ENCODE measurements at places on chromosomes 6 and 20. TPM values are rescaled to one million over a fixed set of nuclear protein-coding genes. Genes with fewer than 3 reads are reported as not detected.

DNA sequence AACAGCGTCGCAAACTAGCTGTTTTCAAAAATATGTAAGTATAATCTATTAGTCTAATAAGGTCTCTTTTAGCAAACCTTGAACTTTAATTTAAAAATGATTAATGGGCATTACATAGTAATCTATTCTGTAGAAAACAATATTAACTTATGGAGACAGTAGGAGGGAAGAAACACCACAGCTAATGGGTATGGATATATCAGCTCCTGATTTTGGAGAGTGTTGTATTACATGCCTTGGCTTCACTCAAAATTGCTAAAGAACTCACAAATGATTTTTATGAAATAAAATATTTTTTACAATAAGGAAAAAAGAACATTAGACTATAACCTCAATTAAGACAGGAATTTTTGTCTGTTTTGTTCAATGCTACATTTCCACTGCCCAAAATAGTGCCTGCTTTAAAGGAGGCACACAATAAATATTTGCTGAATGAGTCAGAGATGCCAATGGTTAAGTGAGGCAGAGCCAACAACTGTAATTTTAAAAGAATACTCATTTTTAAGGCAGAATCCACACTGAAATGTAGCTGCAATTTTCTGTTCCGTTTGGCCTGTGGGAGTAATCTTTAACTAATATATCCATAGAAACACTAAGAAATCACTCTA, 15.7 kb downstream of the ATG5 start:
- no peak overlapping the region for H3K27ac ChIP-seq
- H3K36me3 ChIP-seq, result no peaks in the 10 kb centered on the region
- no peaks in the 10 kb centered on the region for H3K27me3 ChIP-seq
- no peak for DNase-seq
- H3K4me3 ChIP-seq, result no peak overlapping the region
- no peaks in the 10 kb centered on the region for H3K4me1 ChIP-seq

DNA sequence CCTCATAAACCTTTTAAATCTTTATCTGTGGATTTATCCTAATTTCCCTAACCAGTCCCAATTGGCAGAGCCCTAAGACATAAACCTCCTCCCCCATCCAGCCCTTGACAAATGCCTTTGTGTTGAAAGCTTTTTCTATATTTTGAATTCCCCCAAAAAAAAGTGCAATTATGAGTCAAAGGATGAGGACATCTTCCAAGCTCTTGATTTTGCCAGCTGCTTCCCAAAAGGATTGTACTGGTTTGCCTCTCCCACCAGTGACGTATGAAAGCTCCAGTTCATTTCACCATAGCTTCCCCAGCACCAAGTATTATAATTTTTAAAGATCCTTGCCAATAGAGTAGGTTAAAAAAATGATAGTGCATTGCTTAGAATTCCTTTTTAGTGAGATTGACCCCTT, 38.9 kb downstream of the SIRPA start:
- H3K27me3 ChIP-seq, result no peaks in the 10 kb centered on the region
- H3K36me3 ChIP-seq, result no peaks in the 10 kb centered on the region
- no peak overlapping the region for H3K27ac ChIP-seq
- DNase-seq, result no peak
- H3K4me1 ChIP-seq, result no peaks in the 10 kb centered on the region
- no peak overlapping the region for H3K4me3 ChIP-seq

- DNase-seq, result no peak
- no peaks in the 10 kb centered on the region for H3K4me1 ChIP-seq
- H3K36me3 ChIP-seq, result no peaks in the 10 kb centered on the region
- H3K4me3 ChIP-seq, result no peak overlapping the region
- no peak overlapping the region for H3K27ac ChIP-seq
- H3K27me3 ChIP-seq, result no peaks in the 10 kb centered on the region
These were observed 137.8 kb upstream of the SPACA1 start for GRCh38 chr6:87909849-87910248.

DNA sequence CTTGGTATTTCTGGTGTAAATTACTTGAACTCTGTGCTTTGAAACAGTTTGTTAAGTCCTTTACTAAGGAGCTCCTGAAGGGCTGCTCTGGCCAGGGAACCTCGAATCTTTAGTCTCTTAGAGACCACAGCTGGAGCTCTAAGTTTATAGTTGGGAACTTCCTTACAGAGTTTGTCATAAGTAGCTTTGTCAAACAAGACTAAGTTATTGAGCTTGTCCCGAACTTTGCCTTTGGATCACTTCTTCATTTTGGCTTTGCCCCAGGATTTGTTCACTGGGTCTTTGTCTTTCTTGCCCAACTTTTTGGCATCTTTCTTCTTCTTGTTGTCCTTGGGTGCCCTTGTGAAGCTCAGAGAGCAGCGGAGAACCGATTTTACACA, 64.8 kb downstream of the FAM50B start:
- peak overlapping the region; percentile 53 for H3K27ac ChIP-seq
- H3K36me3 ChIP-seq, result no peaks in the 10 kb centered on the region
- DNase-seq, result no peak
- H3K4me1 ChIP-seq, result peaks cover 18% of the 10 kb centered on the region
- H3K4me3 ChIP-seq, result no peak overlapping the region

Gene TRAPPC3L
- not detected for total RNA-seq

All from kidney (tissue), 22 donors.